ENCODE measurements at places on chromosomes 6 and 20.

GRCh38 chr6:119523556-119523955 lies 174.0 kb upstream of the MAN1A1 start:
- no peak for DNase-seq

DNA sequence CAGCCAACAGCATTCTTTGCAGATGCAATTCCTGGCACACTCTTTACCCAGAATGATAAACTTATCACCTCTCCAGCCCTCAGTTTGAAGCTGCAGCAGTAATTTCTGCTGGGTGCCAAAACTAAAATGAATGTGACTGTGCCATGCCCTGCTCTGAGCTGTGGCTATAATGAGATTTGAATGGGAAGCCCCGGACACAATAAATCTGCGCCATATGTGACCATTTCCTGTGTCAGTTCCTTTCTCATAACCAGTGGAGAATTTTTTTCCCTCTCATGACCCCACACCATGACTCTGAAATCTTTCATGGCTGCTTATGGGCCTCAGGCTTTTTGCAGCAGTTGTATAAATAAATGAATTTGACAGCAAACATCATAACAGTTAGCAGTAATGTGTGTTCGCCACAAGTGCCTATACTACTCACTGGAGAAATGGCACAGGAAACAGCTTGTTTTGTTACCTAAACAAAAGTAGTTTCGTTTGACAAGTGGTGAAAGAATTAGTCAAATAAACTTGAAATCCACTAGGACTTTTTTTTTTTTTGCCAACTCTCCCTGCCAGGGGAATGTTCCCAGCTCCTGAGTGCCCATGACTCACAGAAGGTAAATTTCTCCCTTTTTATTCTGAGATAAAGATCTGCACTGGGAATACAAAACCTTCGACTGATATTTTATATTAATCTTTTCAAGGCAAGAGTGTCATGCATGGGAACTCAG lies 408.4 kb downstream of the PKHD1 start:
- no peak for DNase-seq

DNA sequence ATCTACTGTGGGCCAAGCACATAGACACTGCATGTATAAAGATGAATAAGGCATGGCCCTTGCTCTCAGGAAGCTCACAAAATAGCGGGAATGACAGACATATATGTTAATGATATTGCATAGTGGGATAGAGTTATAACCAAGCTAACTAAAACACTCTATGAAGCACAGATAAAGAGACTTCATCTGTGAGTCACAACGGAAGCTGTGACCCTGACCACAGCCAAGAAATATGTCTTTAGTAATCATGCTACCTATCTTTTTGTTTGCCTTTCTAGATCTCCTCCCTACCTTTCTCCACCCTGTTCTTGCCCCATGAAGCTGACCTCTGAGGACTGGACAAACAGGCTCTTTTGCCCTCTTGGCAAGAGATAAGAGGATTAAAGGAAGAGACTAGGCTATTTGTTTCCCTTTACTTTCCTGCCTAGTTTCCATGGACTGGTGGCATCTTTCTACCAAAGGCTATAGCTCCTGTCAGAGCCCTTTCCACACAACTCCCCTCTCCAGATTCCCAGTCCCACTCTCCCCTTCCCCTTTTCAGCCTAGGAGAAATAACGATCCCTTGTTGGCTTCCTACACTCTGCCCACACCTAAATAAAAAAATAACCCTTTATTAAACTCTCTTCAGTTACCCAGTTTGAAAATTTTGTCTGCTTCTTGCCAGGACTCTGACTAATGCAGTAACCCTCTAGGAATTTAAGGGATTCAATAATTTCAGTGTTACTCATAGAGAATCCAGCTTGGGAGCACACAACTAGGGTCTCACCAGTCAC lies 504.9 kb upstream of the MARCKS start:
- no peak for DNase-seq

DNA sequence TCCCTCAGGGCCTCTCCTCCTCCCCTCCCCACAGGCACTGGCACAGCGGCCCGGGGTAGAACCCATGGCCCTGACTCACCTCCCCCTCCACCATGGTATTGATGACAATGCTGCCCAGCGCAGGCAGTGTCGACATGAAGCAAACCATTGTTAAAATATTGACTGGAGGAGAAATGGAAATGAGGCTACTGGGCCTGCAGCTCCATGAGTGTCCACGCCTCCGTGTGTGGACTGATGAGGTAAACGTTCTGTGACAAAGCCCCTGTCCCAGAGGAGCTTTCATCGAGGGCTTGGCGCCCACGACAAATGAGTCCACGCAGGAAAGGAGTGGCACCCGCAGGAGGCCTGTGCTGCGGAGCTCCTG lies 402.7 kb downstream of the TAF4 start:
- no peak for DNase-seq

GRCh38 chr20:31617432-31618104 lies 12.5 kb downstream of the ID1 start:
- peak; percentile 11 for DNase-seq

DNA sequence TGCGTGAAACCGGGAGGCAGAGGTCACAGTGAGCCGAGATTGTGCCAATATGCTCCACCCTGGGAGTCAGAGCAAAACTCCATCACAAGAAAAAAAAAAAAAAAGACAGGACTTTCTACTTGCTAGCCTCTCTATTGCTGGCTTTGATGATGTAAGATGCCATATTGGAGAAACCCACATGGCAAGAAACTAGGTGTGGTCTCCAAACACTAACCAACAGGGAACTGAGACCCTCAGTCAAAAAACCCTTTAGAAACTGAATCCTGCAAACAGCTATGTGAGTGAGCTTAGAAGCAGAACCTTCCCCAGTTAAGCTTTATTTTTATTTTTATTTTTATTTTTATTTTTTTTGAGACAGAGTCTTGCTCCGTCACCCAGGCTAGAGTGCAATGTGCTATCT lies 18.4 kb upstream of the ZBTB22 start:
- no peak for DNase-seq

- DNase-seq: peak; percentile 86
These were observed 91.9 kb upstream of the SIRPA start for GRCh38 chr20:1803061-1803931.

DNA sequence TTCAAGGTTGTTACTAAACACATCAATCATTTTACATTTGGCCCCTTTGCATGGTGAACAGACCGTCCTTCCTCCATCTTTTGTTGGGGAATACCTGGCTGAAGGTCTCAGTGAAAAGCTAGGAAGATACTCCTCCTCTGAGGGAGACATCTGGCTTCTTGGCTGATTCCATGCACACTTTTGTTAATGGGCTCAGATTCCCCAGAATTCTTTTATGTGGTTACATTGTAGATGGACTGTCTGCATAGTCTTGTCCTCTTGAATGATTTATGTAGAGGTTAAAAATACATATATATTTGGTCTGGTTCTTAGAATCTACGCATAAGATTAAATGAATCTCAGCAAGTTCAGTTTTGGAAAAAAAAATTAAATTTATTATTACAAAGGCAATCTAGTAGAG lies 167.0 kb downstream of the EYA4 start:
- DNase-seq: no peak

DNA sequence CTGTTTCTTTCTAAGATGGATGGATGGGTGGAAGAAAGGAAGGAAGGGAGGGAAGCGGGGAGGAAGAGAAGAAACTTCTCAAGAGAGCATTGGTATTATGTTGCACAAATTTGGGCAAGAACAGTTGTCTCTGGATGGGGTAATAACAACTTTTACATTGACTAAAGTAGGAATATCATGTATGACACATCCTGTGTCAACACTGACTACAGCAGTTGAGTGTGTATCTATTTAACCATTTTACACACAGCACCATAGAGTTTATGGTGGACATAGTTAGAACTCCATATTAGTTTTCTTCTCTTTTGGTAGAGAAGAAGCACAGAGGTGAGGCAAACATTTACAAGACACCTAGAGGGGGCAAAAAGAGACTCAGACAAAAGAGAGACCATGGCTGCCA lies 44.2 kb upstream of the RNF146 start:
- no peak for DNase-seq

- peak; percentile 54 for DNase-seq
These were observed 36.1 kb downstream of the NINL start for GRCh38 chr20:25549172-25549773.

- peak; percentile 79 for DNase-seq
These were observed 10.7 kb downstream of the SDC4 start for GRCh38 chr20:45337367-45338120.

DNA sequence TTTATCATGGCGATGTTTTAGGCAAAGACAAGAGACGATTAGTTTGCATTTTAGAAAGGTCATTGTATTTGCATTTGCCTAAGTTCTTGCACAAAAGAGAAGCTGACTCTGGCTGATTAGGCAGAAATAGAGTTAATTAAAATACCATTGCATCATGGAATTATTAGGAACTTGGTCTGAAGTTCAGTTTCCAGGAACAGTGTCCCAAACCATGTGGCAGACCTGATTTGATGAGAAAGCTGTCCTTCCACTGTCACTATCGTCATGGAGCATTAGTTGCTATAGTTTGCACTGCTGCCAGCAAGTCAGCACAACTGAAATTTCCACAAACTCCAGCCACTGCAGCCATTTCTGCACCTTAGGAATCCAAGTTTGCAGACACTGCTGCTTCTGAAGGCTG lies 24.3 kb upstream of the MCUR1 start:
- DNase-seq: no peak

DNA sequence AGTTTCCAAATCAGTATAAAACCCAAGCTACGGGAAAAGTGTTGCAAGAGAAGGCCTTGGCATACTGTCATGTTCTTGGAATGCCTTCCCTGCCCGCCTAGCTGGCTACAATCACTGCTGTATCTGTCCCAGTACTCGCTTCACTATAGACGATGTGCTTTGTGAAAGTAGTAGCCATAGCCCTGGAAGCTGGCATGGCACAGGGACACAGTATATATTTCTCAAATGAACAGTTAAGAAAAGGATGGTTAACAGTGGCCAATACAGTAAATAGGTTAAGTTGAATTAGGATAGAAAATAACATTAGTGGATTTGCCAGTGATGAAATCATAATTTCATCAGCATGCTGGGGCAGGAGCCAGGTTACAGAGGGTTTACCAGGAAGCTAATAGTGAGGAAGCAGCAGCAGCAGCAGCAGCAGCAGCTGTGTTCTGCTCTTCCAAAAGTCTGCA lies 499.3 kb downstream of the CDKAL1 start:
- peak; percentile 61 for DNase-seq

DNA sequence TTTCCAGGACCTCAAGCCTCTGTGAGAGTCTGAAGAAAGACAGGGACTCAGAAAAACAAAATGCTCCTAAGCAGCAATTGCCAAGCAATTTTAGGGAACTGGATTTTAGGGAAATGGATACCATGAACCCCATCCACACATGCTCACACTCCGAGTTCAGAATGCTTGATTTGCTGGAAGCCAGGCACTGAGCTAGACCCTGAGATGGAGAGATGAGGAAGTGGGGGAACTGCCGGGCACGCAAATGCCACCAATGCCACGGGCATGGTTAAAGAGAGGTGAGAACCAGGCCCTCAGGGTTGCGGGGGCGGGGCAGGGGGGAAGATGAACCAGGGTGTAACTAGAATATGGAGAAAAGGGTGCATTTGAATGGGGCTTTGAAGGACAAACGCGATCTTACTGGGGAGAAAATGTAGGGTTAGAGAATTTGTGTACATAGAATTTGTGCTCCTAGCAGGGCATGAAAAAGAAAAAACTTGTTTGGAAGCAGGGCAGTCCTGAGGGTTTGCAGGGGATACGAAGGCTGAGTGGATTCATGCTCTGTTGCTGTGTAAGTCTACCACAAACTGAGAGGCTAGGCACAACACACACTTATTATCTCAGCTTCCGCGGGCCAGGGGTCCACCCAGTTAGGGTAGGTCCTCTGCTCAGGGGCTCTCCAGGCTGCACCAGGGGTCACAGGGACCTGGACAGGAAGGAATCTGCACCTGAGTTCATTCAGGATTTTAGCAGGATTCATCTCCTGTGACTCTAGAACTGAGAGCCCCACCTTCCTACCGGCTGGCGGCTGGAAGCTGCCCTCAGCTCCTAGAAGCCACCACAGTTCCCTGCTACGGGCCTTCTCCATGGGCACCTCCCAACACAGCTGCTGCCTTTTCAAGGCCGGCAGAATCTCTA lies 108.0 kb downstream of the SNX5 start:
- no peak for DNase-seq

DNA sequence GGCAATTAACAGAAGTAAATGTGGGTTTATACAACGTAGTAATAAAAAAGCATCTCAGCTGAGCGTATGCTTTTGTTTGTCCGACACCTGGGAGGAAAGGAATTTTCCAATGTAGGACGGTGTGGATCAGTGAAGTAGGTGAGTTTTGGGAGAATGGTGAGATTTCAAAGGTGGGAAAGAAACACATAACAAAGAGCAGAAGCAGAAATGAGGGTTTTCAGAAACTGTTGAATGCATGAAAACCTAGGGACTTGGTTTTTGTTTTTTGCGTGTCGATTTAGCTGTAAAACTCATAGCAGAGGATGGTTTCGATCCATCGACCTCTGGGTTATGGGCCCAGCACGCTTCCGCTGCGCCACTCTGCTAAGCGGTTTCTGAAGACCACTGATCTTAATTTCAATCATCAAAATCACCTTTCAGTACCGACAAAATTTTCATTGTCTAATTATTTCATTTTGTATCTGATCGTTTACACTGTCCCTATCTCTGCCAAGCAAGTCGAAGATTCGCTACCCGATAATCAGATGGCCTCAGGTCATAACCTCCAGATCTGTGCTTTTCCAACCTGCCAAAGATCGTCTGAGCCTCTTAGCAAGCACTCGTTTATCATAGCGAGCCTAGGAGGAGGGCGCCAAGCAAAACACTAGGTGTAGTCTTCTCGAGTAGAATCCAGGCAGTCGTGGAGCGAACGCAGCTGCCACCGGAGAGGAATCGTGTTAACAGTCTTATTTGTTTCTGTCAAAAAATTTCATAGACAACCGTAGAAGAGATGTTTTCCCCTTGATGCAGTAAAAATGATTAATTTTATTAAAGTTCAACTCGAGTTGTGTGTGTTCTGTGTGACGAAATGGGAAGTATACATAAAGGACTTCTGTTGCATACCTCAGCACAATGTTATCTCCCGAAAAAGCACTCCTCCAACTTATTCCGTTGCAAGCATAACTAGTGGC lies 20.9 kb upstream of the POM121L2 start:
- DNase-seq: no peak

- DNase-seq: no peak
These were observed 334.8 kb upstream of the SULF2 start for GRCh38 chr20:48120120-48120519.

DNA sequence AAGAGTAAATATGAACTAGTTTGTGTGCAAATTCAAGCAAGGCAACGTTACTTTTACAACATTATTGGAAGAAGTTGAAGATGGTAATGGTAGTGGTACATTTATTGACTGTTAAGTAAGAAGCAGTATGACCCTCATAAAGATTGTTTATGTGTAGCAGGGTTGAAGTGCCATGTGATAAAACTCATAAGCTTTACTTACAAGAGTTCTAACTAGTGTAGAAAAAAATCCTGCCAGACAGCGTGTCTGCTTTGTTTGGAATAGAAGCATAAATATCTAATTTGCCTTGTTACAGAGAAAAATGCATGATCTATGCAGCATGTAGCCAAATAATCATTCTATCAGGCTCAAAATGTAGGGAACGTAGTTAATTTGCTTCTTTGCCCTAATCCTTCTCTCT lies 450.8 kb upstream of the SOX4 start:
- no peak for DNase-seq

DNA sequence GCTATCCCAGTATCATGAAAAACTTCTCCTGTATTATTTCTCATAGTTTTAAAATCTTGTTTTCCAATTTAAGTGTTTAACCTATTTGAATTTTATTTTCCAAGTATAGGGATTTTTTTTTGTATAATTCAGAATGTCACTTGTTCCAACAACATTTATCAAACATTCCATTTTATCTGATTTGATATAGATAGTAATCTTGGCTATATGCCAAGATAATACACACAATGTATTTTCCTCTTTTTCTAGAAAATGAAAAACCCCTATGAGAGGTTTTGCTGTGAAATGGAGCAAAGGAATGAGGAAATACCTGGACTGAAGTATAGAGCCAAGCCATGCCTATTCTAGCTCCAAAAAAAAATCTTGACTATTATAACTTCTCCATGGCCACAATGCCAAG lies 628.9 kb downstream of the HTR1B start:
- DNase-seq: no peak

All from right cardiac atrium (tissue), 5 donors.